ENCODE measurements at places on chromosomes 2 and 18.

DNA sequence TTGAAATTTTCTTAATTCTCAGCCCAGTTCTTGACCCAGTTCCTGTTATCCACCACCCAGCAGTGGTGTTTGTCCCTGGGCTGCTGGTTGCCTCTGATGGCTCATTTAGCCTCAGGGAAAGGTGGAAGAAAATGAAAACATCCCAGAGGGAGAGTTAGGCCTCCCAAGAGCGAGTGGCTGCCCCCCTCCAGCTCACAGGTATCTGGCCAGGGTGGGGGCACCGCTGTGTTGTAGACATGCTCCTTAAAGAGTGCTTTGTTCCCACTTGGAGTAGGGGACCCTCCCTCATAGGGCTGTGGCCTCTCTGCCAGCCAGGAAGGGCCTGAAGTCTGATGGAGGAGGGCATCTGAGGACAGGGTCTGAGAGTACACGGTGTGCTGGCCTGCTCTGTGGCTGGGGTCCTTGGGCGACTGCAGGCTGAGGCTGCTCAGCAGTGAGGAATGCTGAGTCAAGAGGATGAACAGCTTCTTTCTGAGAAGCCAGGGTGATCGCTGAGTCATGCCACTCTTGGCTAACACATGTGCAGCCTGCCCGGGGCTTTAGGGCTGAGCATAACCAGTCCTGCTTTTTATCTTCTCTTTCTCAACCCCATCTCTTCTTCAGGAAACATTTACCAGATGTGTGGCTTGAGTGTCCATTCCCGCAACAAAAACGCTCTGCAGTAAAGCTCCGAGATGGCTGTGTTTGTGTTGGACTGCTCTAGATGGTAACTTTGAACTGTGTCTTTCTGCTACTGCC, 72.3 kb downstream of the IL1R2 start:
- no peak for DNase-seq

- DNase-seq: no peak
Observed at GRCh38 chr2:70043252-70043875, 43.9 kb upstream of the PCBP1 start.

DNA sequence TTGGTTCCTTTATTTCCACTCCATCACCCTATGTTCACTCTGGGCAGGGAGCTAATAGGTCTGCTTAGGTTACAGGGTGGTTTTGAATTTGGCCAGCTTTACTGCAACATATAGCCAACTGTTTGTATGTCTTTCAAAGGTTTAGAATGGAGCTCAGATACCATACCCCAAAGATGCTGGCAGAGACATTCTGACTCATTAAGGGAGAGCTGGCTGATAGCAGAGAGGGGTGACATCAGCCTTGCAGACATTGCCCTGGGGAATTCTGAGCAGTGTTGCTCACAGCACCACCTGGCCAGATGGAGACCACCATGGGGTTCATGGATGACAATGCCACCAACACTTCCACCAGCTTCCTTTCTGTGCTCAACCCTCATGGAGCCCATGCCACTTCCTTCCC, 2.1 kb downstream of the PROKR1 start:
- DNase-seq: no peak

- DNase-seq: no peak
Observed at GRCh38 chr2:8096484-8096883, 585.4 kb upstream of the ID2 start.

DNA sequence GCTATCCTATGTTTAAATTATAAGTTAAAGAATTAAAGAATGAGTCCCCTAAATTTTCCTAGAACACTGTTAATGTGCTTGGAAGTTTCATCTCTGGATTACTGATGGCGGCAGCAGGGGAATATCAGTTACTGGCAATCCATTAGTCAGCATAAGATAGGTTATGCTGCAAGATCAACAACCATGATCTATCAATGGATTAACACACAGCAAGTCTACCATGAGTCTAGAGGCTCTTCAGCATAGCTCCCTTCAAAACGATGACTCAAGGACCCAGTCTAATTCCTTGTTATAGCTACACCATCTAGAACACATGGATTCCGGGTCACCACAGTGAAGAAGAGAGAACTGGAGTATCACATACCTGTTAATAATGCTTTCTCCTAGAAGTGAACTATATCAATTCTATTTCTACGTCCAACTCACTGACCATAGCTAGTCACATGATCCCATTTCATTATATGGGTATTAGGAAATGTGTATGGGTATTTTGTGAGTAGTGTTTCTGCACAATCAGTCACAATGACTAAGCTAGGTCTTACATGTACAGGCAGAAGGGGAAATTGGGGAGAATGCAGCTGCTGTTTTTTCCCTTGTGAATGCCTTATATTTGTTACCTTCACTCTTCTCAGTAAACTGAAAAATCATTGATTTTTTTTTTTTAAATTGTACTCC, 108.3 kb upstream of the MAPRE2 start:
- no peak for DNase-seq

GRCh38 chr2:172462849-172463381, 35.5 kb downstream of the ITGA6 start:
- no peak for DNase-seq

DNA sequence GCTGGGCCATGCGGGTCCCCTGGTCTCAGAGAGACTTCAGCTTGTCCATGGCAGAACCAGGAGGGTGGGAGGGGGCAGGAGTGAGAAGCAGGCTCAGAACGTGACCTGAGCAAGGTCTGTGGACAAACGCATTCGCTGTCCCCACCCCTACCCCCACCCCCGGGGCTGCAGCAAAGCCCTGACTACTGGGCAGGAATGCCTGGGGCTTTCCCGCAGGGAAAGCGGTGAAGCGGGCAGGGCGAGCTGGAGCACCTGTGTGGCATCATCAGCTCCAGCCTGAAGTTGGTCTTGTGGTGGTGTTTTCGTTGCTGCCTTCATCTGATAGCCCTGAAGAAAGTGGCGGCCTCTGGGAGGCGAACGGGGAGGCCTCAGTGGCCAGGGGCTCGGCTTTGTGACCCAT, 26.1 kb upstream of the ALKAL2 start:
- no peak for DNase-seq

- DNase-seq: no peak
Observed at GRCh38 chr18:67331857-67332256, 184.7 kb downstream of the DSEL start.

DNA sequence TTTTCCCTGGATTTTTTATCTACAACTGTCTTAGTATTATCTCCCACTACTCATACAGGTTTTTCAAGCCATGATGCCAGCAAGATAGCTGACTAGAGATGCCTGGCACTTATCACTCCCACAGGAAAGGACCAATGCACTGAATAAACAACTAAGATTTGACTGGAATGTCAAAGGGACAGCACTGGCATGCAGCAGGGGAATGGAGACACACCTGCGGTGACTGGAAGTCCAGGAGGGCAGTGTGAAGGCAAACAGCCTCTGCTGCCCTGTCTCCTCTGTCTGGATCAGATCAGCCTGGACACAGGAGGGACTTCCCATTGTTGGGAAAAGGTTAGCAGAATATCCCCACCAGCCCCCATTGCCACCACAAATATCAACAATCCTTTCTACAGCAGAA, 85.1 kb downstream of the TMEM237 start:
- DNase-seq: no peak

DNA sequence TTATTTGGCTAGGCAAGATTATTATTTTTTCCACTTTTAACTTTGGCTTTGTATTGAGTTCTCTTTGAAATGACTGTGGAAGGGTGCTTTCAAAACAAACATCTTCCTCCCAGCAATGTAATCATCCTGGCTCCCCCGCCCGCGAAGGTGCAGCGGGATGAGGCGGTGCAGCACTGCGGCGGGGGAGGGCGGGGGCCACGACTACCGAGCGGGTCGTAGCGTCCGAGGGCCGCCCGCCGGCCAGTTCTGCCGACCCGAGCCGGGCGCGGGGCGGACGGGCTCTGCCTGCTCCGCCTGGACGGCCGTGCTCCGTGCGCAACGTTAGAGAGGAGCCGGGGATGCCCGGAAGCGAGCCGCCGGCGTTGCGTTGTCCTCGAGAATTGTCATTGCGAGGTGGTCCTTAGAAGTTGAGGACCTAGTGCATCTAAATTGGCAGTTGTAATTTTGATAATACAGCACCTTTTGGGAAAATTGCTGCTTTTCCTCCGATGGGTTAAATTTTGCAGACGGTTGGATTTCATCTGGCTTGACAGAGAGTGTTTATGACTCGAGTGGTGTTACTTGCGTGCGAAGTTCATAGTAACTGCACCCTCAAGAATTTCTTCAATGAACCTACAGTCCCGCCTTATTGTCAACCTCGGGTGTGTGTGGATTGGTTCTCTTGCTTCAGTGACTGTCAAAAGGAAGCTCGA, 1.1 kb downstream of the EPC2 start:
- peak; percentile 18 for DNase-seq

GRCh38 chr2:74383254-74383653, 3.1 kb upstream of the DCTN1 start:
- DNase-seq: no peak

DNA sequence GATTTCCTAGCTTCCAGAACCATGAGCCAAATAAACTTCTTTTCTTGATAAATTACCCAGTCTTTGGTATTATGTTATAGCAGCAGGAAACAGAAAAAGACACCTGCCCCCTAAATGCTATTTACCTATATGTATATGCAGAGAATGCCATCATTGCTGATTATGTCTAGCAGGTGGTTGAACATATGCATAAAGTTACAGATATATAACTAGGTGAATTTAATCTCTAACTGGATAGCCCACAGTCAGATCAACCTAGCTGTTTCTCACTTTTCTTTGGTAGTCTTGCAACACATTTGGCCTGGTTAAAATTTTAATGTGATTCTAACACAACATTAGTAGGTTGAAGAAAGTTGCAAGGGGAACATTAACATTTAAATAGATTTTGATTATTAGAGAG, 7.1 kb upstream of the CERS6 start:
- DNase-seq: no peak

DNA sequence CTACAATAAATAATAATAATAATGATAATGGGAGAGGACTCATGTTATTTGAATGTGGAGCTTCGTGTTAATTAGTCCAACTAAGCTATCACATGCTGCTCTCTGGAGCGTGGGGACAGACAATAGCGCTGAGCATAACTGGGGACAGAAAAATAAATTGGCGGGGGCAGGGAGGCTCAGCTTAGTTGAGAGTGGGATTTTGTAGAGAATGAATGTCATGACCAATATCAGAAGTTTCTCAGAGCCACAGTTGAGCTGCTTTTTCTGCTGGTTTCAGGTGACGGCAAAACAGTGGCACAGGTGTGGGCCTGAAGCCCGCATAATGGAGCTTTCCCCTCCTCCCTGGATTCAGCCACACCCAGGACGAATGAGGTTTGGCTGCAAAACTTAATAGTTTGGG, 111.1 kb upstream of the CAB39 start:
- no peak for DNase-seq

GRCh38 chr2:16206191-16206944, 266.0 kb downstream of the MYCN start:
- no peak for DNase-seq

GRCh38 chr2:181262782-181263181, 194.4 kb upstream of the ITGA4 start:
- DNase-seq: no peak

DNA sequence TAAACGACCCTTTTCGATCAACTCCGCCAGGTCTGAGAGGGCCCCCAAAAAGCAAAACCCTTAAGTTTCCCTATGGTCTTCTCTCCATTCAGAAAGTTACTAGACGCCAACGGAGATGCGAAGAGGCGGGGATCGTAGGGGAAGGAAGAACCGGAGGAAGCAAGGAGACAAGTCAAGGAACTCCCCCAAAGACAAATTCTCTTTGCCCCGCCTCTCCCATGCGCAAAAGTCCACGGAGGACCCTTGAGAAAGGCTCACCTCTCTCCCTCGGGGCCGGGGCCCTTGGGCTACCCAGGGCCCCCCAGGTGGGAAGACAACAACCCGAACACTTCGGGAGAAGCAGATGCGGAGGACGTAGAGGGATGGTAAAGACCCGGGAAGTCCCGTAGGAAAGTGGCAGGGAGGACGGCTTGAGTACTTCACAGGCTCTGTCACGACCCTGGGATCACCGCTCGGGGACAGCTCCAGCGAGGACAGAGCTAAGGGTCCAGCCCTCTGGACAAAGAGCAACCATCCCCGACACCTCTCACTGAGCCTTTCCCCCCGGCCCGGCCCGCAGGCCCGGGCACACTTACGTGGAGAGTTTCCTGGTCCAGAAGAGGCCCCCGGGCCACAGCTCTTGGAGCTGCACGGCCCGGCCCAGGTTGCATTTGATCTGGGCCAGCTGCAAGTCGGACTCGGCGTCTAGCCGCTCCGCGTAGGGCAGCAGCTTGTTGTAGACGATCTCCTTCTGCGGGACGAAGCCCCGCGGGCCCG, 647 bp downstream of the PSME4 start:
- no peak for DNase-seq
